ENCODE measurements at places on chromosomes 2 and 18. TPM values are rescaled to one million over a fixed set of nuclear protein-coding genes. Genes with fewer than 3 reads are reported as not detected.

The MC2R gene
- not detected for polyA plus RNA-seq

The COL4A4 gene
- polyA plus RNA-seq: 1.4 TPM

The TCF23 gene
- not detected for polyA plus RNA-seq

The CRYGC gene
- polyA plus RNA-seq: not detected

The CFAP65 gene
- 5.3 TPM for polyA plus RNA-seq

The CERKL gene
- 6.9 TPM for polyA plus RNA-seq

The ZNF521 gene
- 60.2 TPM for polyA plus RNA-seq

The LYPD6 gene
- 35.6 TPM for polyA plus RNA-seq

The CRYBA2 gene
- 0.63 TPM for polyA plus RNA-seq

The TSPYL6 gene
- polyA plus RNA-seq: 0.14 TPM

The NEU2 gene
- polyA plus RNA-seq: not detected

The METTL4 gene
- 15.1 TPM for polyA plus RNA-seq

The POTEC gene
- polyA plus RNA-seq: 0.08 TPM

The CCDC74B gene
- polyA plus RNA-seq: 23.8 TPM

The PDCD1 gene
- polyA plus RNA-seq: not detected

The IMP4 gene
- polyA plus RNA-seq: 55.1 TPM

The ASPRV1 gene
- polyA plus RNA-seq: 7.7 TPM

The CYP1B1 gene
- 31.8 TPM for polyA plus RNA-seq

The RGPD4 gene
- polyA plus RNA-seq: 0.14 TPM

The RMC1 gene
- polyA plus RNA-seq: 30.1 TPM

The POMC gene
- 4.3 TPM for polyA plus RNA-seq

The NGEF gene
- 38.9 TPM for polyA plus RNA-seq

The NR4A2 gene
- polyA plus RNA-seq: 5.1 TPM

Measured in spinal cord (tissue), 10 donors.